ENCODE measurements at places on chromosomes 2 and 18.

DNA sequence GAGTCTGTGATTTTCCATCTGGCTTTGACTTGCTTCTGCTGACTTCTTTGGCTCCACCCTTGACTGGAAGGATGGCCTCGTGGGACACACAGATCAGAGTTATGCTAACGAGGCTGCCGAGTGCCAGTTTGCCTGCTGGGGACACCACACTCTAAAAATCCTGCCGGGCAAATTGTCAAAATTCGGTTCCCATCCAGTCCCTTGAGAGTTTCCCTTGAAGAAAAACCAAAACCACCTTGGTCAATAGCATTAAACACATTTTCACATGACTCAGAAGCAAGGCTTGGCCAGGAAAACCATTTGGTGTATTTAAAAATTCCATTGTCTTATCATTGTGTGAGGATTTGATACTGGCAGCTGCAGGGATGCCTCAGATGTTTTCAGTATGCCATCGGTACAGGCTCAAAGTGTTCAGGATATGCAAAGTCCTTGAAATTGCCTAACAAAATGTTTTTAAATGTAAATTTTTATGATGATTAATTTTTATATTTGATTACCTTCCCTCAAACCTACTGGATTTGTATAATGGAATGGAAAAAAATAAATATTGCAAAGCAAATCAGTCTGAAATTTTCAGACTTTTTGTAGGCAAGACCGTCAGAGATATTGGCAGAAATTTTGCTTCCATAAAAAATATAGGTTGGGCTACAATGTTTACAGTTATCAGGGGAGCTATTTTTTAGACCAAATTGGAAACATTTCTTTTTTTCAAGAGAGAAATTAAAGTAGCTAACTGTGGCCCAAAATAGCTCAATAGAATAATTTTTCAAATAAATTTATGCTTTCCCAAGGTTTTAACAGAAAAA lies 41.6 kb downstream of the KCNE4 start:
- no peak for DNase-seq

DNA sequence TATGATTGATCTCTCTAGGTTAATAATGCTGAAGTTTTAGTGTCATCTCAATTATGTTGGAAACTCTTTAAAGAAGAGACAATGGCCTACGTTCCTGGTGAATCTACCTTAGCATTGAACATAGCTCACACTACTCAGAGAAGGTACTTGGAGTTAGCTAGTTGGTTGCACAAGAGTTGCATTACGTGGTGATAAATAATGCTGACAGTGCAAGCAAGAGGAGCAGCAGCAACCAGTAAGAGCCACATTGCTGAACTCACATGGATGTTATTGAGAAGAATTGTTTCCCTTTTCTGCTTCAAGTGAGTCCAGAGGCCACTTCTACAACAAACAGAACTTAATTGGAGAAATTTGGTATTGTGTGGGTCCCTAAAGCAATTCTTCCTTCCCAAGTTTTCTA lies 737.1 kb downstream of the TDRD15 start:
- no peak for DNase-seq

GRCh38 chr2:152950126-152950525 lies 231.7 kb downstream of the ARL6IP6 start:
- DNase-seq, result no peak

- no peak for DNase-seq
These were observed 95.8 kb downstream of the SLC25A12 start for GRCh38 chr2:171798156-171798820.

DNA sequence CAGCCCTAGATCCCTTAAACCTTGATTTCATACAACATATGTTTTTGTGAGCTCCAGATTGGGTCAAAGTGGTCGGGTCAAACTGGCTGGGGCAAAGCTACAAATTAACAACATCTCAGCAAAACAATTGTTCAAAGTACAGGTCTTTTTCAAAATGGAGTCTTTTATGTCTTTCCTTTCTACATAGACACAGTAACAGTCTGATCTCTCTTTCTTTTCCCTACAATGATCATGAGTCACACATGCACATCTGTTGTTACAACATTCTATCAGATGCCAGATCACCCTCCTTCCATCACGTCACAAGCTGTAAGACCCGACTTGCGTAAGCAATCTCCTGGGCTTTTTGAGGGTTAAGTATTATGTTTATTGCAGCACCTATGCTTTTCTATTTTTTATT lies 55.1 kb downstream of the RHOB start:
- no peak for DNase-seq

GRCh38 chr2:108304975-108305374 lies 16.3 kb downstream of the SULT1C2 start:
- DNase-seq, result no peak

- DNase-seq, result no peak
These were observed 86.0 kb upstream of the SNTG2 start for GRCh38 chr2:864501-865106.

- DNase-seq, result peak; percentile 46
These were observed 38.0 kb downstream of the ACKR3 start for GRCh38 chr2:236607471-236608187.

DNA sequence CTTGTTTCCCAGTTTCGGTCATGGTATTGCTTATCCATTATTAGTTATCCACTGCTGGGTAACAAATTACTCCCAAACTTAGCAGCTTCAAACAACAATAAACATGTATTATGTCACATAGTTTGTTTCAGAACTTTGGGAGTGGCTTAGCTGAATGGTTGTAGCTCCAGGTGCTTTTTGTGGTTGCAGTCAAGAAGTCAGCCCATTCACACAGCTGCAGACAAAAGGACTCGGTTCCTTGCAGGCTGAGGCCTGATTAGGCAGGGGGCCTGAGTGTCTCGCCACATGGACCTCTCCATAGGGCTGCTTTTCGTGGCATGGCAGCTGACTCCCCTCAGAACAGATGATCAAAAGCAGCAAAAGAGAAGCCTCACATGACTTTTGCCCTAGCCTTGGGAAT lies 58.2 kb upstream of the ITGA4 start:
- DNase-seq, result no peak

DNA sequence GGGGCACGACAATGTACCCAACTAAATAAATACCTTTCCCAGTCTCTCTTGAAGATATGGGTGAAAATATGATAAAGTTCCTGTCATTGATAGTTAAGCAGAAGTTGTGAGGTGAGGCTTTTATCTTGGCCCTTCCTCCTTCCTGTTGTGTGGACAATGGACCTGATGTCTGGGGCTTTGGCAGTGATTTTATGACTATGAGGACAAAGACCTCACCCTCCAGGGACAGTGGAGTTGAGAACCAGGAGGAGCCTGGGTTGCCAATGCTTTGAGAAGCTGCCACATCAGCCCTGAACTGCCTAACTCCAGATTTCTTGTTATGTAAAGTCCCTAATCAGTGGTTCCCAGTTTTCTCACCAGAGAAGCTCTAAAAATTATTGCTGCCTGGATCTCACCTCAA lies 20.8 kb upstream of the MGAT4A start:
- no peak for DNase-seq

DNA sequence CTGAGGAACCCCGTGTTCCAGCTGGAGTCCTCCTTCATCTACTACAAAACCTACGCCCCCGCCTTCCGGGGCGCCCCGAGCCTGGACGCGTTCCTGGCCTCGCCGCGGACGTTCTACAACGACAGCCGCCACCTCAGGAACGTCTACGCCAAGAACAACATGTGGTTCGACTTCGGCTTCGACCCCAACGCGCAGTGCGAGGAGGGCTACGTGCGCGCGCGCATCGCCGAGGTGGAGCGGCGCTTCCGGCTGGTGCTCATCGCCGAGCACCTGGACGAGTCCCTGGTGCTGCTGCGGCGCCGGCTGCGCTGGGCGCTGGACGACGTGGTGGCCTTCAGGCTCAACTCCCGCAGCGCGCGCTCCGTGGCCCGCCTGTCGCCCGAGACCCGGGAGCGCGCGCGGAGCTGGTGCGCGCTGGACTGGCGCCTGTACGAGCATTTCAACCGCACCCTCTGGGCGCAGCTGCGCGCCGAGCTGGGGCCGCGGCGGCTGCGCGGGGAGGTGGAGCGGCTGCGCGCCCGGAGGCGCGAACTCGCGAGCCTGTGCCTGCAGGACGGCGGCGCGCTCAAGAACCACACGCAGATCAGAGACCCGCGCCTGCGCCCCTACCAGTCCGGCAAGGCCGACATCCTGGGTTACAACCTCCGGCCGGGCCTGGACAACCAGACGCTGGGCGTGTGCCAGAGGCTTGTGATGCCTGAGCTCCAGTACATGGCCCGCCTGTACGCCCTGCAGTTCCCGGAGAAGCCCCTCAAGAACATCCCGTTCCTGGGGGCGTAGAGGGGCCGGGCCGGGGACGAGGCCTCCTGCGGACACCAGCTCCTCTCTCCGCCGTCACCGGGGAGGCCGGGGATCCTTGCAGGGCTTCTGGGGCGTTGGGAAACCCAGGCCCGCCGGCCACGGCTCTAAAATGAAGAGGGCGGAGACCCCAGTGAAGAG lies 5.3 kb upstream of the NEU4 start:
- peak; percentile 39 for DNase-seq

DNA sequence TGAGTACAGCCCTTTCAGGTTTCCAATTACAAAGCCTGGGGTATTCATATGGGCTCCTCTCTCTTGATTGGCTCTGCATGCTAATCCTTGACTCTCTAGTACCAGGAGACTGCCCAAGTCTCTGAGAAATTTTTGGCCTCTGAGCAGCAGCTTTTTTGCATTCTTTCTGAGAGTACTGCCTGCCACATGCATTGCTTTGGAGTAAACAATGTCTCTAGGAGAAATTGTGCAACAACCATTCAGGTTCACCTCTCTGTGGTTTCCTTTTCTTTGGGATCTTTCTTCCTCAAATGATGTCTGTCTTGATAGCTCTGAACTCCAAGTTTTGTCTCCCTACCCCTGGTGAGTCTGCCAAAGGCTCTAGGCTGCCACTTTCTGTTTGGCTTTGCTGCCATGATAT lies 115.8 kb upstream of the SETBP1 start:
- no peak for DNase-seq

DNA sequence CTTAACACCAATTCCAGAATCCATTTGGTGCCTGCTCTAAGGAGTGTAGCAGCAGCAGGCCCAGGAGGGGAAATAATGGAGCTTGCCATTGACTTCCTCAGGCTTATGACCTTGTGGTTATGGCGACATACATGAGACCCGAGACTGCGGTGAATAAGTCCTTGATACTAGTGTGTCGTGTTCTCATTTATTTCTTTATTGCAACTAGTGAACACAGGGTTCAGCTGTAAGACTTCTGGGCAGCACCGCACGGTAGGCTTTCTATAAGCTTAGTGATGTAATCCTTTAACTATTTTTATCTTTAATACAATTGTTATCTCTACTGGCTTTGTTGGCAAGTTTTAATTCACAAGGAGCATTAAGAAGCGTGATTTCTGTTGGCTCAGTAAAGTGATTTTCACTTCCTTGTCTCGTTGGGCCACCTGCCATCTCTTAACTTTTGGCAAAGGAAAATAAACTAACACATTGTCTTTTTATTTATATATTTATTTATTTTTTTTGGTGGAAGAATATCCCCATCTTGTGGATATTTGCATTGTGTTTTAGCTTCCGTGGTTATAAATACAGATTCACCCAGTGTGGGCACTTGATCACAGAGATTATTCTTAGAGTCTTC lies 139.8 kb downstream of the LTBP1 start:
- no peak for DNase-seq

DNA sequence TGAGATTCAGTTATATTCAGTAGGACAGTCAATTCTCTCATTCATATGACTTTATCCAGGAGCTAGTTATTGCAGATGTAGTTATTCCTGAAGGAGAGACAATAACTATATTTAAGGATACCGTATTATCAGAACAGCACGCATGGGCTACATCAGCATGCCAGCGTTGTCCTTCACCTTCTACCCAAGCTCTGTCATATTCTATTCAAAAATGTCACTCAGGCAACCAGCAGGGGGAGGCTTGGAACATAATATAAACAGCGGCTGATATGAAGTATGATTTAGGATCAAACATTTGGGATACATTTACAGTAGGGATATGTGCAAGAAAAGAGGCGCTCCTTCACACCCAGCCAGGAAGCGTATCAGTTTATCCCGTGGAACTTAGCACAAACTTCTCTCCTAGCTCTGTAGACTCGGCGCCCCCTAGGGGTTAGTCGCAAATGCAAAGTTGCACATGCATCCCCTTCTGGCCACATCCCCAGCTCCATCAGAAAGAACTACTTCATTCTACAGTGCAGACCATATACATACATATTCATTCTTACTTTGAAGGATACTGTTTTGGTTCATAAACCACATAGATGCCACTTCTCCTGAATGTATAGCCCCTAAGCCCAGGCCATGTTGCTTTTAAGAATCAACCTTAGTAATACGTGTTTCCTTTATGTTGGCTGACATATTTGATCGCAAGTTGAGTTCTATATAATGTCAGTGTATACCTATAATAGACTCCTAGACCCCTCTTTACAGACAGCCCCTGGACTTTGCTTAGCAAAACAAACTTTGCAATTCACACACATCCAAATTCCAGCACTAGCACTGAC lies 759.4 kb downstream of the ADCYAP1 start:
- peak; percentile 17 for DNase-seq

DNA sequence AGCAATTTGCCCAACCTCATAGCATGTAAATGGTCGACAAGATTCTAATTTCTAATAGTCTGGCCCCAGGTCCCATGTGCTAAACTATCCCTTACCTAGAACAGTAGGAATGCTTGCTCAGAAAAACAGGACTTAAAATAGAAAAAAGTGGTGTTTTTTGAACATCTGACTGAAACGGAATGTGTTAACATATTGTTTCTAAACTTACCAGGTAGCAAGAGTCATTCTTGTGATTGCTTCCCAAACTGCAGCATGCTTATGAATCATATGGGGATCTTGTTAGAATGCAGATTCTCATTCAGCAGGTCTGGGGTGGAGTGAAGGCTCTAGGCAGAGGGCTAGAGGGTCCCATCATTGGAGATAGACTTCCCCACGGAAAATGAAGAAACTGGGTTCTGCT lies 5.8 kb upstream of the SLC20A1 start:
- no peak for DNase-seq

- peak; percentile 74 for DNase-seq
These were observed at the start of gene MTLN for GRCh38 chr2:110211938-110212858. TSS of gene MTLN (minus strand) at chr2:110212547. CDS start at chr2:110212525, 22 bp downstream.

DNA sequence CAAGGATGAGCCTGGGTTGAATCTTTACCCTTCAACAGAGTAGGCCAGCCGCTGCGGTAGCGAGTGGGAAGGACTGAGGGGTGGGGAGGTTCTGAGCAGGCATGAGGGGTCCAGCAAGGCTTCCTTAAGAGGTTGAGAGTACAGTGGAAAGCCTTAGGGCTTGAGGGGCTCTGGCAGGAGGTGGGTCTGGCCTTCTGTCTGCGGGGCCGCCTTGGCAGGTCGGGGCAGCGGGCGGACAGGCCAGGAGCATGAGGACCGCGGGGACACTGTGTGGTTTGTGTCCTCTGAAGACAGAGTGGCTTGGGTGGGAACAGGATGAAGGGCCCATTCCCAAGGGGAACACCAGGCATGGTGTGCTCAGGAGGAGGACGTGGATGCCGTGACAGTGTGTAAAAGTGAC lies 250.3 kb downstream of the AGAP1 start:
- no peak for DNase-seq

Data from CD4-positive, alpha-beta T cell treated with Interleukin-4 for 1 hour (primary cell).